Fibroblast of the aortic adventitia (primary cell): ENCODE measurements at places on chromosomes 16 and 17. TPM values are rescaled to one million over a fixed set of nuclear protein-coding genes. Genes with fewer than 3 reads are reported as not detected.

Gene FZD2
- total RNA-seq = 1.8 and 16.4 TPM in 2 replicates

DNA sequence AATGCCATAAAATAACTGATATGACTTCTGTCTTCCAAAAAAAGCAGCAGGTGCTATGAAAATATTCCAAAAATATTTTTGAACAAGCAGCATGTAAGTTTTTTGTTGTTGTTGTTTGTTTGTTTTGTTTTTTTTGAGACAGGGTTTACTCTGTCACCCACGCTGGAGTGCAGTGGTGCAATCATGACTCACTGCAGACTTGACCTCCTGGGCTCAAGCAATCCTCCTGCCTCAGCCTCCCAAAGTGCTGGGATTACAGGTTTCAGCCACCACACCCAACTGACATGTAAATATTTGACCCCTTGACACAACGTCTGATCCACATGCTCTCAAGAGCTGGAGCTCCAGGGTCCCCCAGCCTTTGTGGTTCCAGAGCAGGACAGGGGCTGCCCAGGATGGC is 98.4 kb downstream of the LITAF start:
- DNase-seq = no peak

DNA sequence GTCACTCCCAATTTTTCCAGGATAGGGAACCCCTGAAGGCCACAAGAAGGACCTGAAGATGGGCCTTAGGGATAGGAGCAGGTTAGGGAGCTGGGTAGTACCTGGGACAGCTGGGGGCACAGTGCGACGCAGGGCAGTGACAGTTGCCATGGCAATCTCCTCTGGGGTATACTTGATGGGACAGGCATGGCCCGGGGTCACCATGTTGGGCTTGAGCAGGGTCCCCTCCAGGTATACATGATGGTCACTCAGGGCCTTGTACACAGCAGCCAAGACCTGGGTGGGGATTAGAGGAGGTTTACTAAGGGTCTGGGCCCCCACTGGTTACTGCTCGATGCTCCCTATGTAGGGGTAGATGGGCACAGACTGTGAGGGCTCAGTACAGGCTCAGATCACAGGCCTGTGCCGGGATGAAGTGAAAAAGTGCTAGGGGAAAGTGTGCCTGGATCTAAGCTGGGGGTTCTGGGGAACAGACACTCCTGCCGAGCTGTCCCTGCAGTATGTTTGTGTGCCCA is 2.7 kb downstream of the ALDOC start:
- no peak for DNase-seq

DNA sequence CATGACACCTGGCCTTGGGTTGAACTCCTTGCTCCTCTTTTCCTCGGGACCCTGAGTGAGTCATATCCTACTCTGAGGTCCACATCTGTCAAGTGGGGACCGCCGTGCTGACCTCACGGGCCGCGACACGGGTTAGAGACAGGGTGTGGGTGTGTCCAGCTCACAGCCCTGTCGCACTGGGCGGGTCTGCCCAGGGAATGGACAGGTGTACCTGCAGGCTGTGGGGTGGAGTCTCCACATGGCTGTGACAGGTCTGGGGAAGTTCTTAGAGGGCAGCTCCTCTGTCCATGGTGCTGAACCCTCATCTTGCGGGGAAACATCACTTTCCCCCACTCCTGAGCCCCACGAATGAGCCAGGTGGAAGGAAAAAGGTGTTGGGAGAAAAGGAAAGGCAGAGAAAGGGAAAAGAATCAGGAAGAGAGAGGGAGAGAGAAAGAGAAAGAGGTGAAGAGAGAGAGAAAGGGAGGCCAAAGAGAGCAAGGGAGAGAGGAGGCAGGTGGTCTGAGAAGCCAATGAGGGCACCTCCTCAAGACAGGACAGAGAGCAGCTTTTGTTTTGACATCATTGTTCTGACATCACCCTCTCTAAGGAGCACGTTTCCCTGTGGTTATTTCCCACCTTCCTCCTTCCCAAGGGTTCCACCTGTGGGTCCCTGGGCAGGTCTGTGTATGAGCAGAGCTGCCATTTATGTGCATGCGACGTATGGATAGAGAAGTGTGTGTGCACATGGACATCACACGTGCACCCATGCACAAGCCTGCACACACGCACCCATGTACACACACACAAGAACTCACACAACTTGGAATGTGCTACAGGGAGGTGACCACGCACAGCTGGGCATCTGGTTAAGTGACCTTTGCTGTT is 32.6 kb upstream of the CBFA2T3 start:
- peak; percentile 21 for DNase-seq

Gene TMEM98
- total RNA-seq = 95.5 and 232 TPM in 2 replicates

GRCh38 chr16:1472974-1473373 is 1.9 kb downstream of the CLCN7 start:
- no peak for DNase-seq

- no peak for DNase-seq
These were observed 18.5 kb downstream of the TBKBP1 start for GRCh38 chr17:47712330-47713023.
